ENCODE measurements at places on chromosomes 16 and 17.

- no peak for DNase-seq
These were observed 2.1 kb downstream of the KCNH4 start for GRCh38 chr17:42178817-42179216.

- peak; percentile 79 for DNase-seq
These were observed 1.8 kb downstream of the COG1 start for GRCh38 chr17:73194514-73195222.

- DNase-seq: peak; percentile 49
These were observed 305.4 kb downstream of the CEP112 start for GRCh38 chr17:65886315-65887245.

DNA sequence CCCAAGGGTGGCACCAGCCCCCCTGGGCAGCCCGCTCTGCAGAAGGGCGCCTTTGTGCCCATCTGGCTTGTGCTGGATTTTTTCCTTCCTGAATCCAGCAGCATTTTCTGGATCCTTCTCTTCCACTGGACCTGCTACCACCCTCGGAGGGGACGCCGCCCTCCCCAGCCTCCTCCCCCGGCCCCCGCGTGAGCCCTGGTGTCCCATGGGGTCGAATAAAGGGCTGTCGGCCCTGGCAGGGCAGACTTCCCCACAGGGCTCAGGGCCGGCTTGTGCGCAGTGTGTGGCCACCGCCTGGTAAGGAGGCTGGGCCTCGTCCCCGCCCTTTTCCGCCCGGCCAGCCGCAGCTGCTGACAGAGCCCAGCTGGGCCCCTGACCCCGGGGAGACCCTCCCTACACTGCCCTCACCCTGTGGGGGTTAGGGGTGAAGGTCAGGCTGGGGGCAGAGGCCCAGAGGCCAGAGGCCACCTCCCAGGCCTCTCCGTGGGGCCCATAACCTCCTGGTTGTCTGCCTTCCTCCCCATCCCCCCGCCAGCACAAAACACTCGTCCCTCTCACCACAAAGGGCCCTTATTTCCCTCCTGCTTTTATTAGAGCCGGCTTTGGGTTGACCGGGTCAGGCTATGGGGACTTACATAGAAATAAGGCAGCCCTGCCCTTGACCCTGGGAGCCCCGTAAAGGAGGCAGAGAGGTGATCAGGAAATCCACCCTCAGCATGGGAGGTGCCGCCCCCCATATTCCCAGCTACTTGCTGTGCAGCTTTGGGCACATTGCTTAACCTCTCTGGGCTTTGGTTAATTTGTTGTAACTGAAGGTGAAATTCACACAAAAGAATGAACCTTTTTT is 179.3 kb upstream of the CIBAR2 start:
- DNase-seq: no peak

DNA sequence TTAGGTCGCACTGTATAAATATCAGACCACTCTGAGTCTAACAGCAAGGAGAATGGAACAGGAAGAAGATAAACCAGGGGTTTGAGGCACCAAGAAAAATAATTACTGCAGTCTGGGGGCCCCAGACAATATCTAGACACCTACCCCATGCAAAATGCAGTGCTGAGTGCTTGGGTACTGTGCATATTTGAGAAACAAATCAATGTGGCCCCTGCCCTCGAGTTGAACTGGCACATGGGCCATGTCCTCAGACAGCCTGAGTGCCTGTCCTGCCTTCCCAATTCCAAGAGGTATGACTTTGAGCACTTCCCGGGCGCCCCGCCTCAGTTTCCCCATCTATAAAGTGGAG is 6.2 kb upstream of the CIITA start:
- no peak for DNase-seq

- no peak for DNase-seq
These were observed 12.8 kb upstream of the SLC38A8 start for GRCh38 chr16:84055366-84055765.

- DNase-seq: no peak
These were observed 31.6 kb downstream of the TEKT3 start for GRCh38 chr17:15309793-15310192.

GRCh38 chr17:205817-206216 is 24.4 kb upstream of the DOC2B start:
- no peak for DNase-seq

DNA sequence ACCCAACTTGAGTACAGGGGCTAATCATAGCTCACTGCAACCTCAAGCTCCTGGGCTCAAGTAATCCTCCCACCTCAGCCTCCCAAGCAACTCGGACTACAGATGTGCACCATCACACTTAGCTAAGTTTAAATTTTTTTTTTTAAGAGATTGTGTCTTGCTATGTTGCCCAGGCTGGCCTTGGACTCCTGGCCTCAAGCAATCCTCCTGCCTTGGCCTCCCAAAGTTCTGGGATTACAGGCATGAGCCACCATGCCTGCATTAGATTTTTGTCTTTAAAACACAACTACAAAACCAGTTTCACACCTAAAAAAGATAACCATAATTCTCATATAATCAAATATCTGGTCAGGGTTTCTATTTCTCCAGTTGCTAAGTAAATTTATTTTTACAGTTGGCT is 147.1 kb downstream of the CHD9 start:
- DNase-seq: no peak

- DNase-seq: peak; percentile 88
These were observed 8.6 kb downstream of the ARHGAP17 start for GRCh38 chr16:25006504-25007056.

DNA sequence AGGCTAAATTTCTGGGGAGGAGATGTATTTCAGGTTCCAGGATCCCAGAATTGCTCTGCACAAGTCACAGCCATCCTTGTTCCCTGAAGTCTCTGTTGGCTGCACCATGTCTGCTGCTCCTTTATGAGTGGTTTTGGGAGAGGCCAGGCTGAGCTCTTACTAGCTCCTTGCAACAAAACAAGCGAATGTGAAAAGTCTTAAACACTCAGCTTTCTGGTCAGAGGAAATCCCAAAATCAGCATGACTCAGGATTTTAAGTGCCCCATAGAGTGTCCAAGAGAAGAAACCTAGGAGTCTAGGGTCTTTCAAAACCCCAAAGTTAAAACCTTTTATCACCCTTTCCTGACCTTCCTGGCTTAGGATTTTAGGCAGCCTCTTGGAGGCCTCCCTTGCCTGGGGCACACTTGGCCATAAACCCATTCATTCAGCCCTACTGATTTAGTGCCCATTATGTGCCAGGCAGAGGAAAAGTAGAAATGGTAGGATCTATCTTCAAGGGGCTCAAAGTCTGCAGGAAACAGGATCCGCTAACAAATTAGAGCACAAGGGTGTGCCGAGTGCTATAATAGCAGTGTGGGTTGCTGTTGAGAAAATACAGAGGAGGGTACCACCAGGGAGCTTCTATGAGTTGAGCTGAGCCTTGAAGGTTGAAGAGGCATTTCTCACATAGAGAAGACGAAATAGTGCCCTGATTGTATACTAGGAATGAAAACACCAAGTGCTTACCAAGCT is 36.9 kb downstream of the SOST start:
- peak; percentile 52 for DNase-seq

GRCh38 chr17:75548813-75549212 is 23.3 kb downstream of the LLGL2 start:
- no peak for DNase-seq

DNA sequence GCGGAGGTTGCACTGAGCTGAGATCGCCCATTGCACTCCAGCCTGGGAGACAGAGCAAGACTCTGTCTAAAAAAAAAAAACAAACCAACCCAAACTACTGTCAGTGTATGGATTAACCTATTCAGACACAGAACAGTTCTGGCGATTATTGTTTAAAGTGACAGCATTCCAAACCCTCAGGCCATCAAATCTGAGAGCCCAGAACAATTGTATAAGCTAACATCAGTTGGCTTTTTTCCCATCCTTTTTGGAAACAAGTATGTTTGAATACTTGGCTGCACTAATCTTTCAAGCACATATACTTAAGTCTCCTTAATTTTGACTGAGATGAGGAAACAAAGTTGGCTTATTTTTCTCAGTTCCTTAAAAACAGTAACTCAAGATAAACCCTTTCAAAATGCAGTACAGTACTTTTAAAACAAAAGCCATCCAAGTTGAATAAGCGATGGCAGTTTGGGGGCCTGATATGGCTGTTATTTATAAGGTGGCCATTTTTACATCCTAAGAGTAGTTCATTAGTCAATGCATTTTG is 1.4 kb downstream of the ZSWIM7 start:
- no peak for DNase-seq

DNA sequence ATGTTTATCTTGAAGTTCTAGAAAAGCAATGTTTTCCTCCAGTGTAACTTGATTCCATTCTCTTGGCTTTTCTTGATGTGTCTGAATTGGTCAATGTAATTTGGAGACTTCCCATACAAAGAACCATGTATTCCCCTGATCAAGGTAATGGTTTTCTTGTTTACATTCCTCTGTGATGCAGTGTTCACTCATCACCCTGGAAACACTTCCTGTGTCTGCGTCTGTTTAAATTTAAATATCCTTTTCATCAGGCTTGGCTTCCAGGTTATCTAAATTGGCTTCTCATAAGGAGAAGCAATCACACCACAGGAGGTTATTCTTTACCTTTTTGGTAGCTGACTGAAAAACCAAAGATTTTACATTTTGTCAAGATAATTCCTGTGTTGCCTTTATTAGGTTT is 237.3 kb upstream of the WSCD1 start:
- peak; percentile 25 for DNase-seq

GRCh38 chr16:31223044-31223443 is 6.1 kb upstream of the PYDC1 start:
- no peak for DNase-seq

DNA sequence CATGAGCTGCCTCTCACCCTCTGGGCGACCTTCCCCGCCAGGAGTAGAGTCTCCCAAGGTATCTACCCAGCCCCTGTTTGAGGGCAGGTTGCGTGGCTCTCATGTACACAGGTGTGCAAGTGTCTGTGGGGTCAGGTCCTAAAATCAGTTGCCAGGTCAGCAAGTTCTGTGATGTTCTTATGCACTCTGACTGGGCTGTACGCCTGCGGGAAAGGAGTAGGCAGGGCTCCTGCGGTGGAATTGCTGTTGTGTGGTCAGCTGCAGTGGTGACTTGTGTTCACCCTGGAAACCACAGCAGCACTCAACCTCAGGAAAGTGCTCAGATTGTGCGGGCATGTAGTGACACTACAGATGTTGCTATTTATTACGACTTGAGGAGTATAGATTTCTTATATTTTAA is 19.4 kb downstream of the NARF start:
- no peak for DNase-seq

DNA sequence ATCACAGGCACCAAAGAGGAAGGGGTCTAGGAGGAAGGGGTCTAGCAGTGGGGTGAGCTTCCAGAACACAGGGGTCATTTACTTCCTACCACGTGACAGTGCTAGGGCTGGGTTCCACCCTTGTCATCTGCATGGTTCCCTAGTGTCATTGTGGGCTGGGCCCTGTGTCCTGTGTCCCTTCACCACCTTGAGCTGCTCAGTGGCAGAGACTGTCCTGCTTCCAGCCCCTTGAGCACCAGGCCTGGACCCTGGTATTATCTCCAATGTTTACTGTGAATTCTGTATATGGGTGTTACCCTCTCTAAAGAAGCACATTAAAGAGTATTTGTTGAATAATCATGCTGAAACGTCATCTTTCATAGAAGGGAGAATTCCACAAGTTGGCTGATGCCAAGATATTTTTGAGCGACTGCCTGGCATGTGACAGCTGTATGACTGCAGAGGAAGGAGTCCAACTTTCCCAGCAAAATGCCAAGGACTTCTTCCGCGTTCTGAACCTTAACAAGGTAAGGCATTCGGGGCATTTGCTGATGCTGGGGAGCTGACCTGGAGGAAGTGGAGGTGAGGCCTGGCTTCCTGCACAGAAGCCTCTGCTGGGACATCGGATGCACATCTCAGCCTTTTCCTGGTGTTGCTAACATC is 5.5 kb downstream of the NARF start:
- no peak for DNase-seq

DNA sequence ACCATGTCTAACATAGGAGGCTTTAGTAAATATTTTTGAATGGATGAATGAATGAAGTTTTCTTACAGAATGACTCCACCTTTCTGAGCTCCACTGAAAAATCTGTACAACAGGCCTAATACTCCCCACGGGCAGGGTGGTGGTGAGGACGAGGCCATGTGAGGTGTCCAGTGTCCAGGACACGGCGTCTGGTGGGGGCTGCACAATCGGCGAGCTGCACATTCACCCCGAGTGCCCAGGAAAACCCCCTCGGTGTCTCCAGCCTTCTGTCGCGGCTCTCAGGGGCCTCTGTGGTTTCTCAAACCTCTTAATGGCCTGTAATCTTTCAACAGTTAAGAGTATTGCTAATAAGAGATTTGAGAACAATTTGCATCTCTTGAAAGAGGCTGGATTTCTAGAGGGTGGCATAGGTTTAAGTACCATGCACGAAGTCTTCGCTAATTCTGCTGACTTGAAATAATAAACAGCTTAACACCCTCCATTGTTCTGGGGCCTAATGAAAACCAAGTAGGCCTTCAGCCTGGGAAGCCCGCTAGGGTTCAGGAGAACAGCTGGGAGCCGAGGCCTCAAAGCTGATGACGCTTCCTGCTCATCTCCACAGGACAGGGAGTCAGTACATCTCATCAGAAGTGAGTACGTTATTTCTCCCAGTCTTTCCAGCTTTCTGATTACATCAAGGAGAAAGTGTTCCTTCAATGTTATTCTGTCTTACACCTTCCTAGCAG is 304.6 kb upstream of the FOXF1 start:
- no peak for DNase-seq

- DNase-seq: peak; percentile 88
These were observed 15.3 kb downstream of the LCMT1 start for GRCh38 chr16:25126820-25127232.

- DNase-seq: no peak
These were observed 192.6 kb upstream of the RPL38 start for GRCh38 chr17:74010903-74011302.

- DNase-seq: no peak
These were observed 11.9 kb upstream of the SLC38A10 start for GRCh38 chr17:81306898-81307510.

DNA sequence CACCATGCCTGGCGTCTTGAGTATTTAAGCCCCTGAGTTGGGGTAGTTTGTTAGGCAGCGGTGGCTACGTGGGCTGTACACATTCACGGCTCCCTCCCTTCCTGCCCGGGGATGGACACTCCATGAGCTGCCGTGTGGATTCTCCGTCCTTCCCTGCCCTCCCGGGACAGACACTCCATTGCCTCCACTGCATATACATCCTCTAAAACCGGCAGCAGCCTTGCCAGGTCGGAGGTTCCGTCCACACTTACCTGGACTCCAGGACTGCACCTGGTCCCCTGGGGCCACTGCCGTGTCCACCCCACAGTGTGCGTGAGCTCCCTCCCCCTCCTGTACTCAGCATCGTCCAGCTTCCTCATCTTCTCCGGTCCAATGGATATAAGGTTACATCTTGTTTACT is 3.5 kb upstream of the SPATA2L start:
- DNase-seq: no peak
